ENCODE measurements at places on chromosomes 13 and 19.

- DNase-seq = no peak
These were observed 36.1 kb upstream of the ANKRD10 start for GRCh38 chr13:110950819-110951570.

DNA sequence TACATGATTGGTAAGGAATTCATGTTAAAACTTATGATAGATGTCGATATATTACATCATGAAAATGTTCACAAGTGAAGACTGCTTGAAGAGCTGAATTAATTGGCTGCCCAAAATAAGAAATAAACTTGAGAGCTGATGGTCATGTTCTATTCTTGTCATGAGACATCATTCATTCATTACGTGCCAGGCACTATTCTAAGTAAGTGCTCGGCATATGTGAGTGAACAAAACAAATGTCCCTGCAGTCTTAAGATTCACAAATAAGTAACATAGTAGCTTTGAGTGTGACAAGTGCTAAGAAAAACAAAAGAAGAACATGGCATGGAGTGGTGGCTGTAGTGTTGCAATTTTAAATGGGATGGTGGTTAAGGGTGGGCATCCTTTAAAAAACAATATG is 329.3 kb downstream of the SUCLA2 start:
- DNase-seq = no peak

DNA sequence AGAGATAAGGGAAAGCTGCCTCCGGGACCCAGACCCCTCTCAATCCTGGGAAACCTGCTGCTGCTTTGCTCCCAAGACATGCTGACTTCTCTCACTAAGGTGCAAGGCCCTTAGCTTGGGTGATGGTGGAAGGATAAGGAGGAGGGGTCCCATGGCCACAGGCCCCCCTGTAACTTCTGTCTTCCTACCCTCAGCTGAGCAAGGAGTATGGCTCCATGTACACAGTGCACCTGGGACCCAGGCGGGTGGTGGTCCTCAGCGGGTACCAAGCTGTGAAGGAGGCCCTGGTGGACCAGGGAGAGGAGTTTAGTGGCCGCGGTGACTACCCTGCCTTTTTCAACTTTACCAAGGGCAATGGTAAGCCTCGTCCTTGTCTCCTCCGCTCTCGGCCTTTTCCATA is 2.0 kb downstream of the CYP2F1 start:
- DNase-seq = no peak

GRCh38 chr13:60922576-60923231 is 492.9 kb downstream of the PCDH20 start:
- DNase-seq = no peak

DNA sequence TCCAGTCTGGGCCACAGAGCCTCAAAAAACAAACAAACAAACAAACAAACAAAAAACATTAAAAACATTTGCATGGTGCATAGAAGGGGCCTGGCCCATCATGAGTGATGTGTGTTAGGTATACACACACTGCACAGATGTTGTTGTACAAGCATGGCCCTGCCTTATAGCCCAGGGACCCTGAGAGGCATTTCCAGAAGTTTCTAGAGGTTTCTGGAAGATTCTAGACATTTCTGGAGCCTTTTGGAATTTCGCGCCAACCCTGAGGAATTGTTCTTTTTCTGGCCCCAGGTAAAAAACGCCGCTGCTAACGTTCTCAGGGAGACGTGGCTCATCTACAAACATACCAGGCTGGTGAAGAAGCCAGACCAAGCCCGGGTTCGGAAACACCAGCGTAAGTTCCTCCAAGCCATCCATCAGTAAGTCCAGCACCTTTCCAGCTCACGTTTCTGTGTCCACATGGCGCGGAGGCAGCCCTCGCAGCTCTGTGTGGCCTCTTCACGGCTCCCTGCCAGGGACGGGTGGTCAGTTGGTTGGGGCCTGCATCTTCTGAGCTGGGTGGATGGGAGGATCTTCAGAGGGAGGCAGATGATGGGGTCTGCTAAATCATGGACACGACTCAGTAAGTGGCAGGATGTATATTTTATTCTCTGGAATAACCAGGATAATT is 18.4 kb upstream of the ARRDC2 start:
- no peak for DNase-seq

- peak; percentile 59 for DNase-seq
These were observed 1.9 kb downstream of the FOXO1 start for GRCh38 chr13:40664350-40665125.

- no peak for DNase-seq
These were observed 1161.9 kb downstream of the UQCRFS1 start for GRCh38 chr19:28051047-28051446.

DNA sequence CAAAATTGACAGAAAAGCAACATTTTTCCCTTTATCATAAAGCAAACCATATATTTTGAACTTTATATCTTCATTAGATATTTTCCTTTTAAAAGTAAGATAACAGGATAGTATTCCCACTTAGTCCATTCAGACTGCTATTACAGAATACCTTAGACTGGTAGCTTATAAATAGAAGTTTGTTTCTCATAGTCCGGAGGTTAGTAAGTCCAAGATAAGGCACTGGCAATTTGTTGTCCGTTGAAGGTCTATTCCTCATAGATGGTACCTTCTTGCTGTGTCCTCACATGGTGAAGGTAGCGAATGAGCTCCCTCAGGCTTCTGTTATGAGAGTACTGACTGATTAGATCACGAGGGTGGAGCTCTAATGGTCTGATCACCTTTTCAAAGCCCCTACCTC is 70.4 kb downstream of the ZMYM2 start:
- DNase-seq = no peak

- DNase-seq = no peak
These were observed 18.2 kb upstream of the ZNF14 start for GRCh38 chr19:19750842-19751790.

DNA sequence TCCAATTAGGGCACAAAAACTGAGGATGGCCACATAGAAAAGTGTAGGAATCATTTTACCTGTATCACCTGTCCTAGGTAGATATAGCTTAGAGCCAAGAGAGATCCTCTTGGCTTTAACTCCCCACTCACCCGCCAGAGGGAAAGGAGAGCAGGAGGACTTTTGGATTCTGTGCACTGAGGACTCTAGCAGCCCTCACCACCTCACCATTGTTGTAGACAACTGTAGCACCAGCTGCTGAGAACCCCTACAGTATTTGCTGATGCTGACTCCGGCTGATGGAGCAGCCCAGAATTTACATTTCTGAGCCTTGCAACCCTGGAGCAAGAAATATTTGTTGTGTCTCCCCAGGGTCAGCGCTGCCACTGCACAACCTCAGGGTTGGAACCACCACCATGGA is 2044.4 kb downstream of the OLFM4 start:
- DNase-seq = no peak

DNA sequence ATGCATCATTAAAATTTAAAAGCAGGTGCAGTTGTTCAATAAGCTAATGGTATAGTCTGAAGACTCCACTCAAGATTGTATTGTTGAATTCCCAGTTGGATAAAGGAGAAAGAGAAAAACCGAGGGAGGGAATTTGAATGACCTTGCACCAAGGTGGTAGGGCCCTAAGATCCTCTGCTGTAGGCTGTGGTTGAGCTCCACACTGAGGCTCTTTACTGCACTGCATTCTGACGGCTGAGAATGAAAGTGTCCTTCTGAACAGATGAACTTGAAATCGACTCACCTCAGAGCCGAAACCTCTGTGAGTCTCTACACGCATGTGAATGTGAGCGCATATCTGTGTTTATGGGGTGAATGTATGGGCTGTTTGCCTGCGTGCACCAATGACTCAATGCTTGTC is 388.9 kb upstream of the DACH1 start:
- no peak for DNase-seq

- DNase-seq = no peak
These were observed 2.8 kb downstream of the TYROBP start for GRCh38 chr19:35905178-35905727.

- DNase-seq = peak; percentile 82
These were observed 6.0 kb downstream of the TEKTIP1 start for GRCh38 chr19:3544742-3545668.

DNA sequence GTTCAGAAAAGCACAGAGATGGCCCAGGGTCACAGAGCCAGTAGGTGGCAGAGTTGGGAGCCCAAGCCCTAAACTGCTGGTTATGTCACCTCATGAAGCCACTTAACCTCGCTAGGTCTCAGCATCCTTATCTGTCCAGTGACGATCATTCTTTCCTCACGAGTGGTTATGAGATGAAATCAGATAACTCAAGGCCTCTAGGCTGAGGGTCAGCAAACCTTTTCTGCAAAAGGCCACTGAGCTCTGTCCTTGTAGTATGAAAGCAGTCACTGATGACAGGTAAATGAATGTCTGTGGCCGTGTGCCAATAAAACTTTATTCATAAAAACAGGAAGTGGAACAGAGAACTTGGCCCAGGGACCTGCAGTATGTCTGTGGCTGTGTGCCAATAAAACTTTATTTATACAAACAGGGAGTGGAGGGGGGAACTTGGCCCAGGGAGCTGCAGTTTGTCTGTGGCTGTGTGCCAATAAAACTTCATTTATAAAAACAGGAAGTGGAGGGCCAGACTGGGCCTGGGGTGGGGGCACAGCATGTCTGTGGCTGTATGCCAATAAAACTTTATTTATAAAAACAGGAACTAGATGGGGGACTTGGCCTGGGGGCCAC is 71.2 kb downstream of the GNG7 start:
- DNase-seq = no peak

DNA sequence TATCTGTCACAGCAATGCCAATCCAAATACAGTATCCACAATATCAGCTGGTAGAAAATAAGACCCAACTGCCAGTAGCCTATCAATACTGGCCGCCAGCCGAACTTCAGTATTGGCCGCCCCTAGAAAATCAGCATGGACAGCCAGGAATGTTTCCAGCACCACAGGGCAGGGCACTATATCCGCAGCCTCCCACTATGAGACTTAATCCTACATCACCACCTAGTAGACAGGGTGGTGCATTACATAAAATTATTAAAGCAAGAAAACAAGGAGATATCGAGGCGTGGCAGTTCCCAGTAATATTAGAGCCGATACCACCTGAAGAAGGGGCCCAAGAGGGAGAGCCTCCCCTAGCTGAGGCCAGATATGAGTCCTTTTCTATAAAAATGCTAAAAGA is 111.3 kb downstream of the ZNF486 start:
- no peak for DNase-seq

- no peak for DNase-seq
These were observed 685.0 kb upstream of the SGCG start for GRCh38 chr13:22495819-22496218.

GRCh38 chr13:53778937-53779336 is 750.3 kb downstream of the OLFM4 start:
- no peak for DNase-seq

GRCh38 chr13:24284889-24285565 is 24.4 kb upstream of the C1QTNF9 start:
- no peak for DNase-seq

DNA sequence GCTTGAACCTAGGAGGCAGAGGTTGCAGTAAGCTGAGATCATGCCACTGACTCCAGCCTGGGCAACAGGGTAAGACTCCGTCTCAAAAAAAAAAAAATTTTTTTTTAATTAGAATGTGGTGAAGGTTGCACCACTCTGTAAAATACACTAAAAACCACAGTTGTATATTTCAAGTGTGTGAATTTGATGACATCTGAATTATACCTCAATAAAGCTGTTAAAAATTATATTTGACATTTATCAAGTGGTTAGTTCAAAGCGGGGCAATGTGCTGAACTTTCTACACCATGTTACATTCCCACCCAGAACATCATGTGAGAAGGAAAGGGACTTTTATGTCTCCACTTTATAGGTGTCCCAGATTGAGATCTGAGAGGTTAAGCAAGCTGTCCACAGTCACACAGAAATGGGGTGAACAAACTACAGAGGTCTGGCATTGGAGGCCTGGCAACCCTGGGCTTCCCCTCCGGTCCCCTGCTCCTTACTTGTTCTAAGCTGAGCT is 5.9 kb upstream of the S1PR5 start:
- no peak for DNase-seq

All from activated CD4-positive, alpha-beta T cell treated with anti-CD3 and anti-CD28 coated beads, Interleukin-2, amount 50 U/mL, for 1 hour (primary cell).